Stomach (tissue), 19 donors: ENCODE measurements at places on chromosomes 1 and 21. TPM values are rescaled to one million over a fixed set of nuclear protein-coding genes. Genes with fewer than 3 reads are reported as not detected.

KCNT2 gene
- total RNA-seq = 3.1 TPM

RIPPLY3 gene
- not detected for total RNA-seq

KIFAP3 gene
- 16.3 TPM for total RNA-seq

NMNAT2 gene
- 1.3 TPM for total RNA-seq

IFI16 gene
- 24.3 TPM for total RNA-seq

KCNN3 gene
- 10.7 TPM for total RNA-seq

DNA sequence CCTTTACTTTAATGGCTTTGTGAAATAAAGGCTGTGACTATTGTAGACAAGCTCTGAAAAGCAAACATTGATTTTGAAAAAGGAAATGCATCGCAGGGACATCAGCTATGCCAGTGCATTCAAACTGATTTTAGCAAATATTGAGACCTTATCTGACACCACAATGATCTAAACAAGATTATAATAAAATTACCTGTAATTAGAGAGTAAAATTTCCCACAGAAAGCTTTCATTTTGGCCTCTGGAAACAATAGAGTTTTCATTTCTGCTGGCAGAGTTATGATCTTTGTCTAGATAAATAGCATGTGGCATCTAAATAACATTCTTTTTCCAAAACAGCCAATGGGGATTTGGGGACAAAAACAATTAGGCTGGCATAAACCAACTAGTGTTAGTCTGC, 650.4 kb upstream of the PRMT6 start:
- no peak for DNase-seq

- no peak for DNase-seq
Observed at GRCh38 chr1:12532405-12533315, 85.3 kb downstream of the DHRS3 start.

DNA sequence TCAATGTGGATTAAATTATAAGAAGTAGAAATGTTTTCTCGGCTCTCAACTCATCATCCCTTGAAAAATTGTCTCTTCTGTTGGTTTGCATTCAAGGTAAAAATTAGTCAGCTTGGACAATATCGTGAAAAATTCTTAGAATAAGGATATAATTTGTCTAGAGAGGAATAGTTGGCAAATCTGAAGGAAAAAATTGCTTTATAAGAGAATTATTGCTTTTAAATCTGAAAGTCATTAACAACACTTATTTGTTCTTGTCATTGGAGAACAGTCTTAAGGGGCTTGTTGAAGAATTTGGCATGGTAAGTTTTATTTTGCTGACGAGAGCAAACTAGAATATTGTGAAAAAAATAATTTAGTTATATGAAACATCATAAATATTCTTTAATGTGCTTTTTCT, 26.4 kb downstream of the ANGPTL1 start:
- DNase-seq = peak; percentile 14

- DNase-seq = no peak
Observed at GRCh38 chr1:156869455-156869854, 8.8 kb downstream of the NTRK1 start.

DNA sequence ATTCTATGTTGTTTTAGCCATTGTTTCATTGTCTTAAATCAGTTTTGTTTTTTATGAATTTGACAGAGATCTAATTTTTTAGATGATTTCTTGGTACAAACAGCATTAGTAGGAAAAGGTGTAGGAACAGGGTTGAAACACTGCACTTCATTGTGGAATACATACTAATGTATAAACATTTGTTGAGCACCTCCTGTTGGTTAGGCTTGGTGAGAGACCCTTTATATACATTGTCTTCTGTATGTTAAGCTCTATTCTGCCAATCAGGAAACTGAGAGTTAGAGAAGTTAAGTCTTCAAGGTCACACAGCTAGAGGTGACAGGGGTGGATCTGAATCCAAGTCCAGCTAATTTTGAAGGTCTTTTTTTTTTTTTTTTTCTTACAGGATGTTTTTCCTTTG, 192.7 kb downstream of the VPS13D start:
- no peak for DNase-seq

DNA sequence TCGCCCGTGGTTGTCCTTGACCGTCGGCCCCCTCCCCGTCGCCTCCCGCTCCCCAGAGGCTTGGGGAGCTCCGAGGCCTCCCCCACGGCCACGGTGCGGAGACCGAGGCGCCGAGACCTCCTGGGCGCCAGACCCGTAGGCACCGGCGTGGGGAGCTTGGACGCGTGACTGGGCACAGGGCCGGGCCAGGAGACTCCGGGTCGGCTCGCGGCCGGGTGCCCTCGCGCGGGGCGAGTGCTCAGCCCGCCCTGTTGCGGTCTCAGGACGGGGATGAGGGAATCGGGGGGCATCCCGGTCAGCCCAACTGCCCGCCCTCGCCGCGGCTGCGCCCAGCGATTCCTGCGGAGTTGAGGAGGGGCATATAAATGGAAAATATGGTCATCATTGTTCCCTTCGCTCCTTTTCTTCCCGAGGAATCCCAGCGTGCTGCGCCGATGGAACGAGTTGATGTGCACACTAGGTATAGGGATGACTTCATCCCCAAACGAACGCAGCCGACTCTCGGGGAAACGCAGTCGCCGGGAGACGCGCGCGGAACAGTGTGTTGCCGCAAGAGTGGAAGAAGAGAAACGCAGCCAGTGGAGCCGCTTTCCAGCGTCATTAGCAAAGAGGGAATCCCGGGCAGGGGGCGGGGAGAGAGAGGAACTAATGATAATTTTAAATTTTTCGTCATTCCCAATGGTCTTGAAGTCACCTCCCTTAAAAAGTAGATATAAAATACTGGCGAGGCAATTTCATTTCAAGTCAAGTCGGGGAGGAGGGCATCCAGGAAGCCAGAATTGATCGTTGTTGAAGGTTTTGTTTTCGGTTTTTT, 747 bp upstream of the ENAH start:
- peak; percentile 91 for DNase-seq

DNA sequence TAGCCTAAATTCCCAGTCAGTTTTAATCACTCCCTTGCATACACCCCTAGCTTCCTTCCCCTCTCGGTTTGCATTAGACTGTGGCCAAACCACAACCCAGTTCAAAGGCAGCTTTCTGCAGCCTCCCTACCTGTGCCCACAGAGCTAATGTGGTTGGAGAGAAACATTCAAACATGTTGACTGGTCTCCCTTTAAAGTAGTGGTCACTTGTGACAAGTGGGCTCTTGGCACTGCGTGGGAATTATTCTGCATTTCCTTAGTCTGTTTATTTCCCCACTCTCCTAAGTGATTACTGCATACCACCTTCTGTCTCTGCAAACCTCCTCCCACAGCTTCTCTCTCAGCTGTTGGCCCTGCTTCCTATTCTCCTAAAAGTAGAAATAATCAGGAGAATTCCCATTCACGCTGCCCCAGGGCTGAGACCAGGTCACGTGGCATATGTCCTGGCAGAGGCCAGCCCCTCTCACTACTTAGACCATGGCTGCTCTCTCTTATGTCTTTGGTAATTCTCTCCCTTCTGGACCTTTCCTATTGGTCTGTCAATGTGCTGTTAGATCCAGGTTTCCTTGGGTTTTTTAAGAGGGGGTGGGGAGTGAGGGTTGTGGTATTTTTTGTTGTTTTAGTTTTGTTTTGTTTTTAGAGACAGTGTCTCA, 38.4 kb upstream of the CD101 start:
- no peak for DNase-seq

GRCh38 chr1:50346621-50347020, 76.6 kb downstream of the DMRTA2 start:
- DNase-seq = no peak

GRCh38 chr1:88036345-88037014, 647.6 kb upstream of the PKN2 start:
- no peak for DNase-seq
